ENCODE measurements at places on chromosomes 7 and 10.

- DNase-seq: no peak
Measured at GRCh38 chr7:2829040-2829439, 15.1 kb downstream of the GNA12 start.

- no peak for DNase-seq
Measured at GRCh38 chr7:140595468-140596092, 45.0 kb downstream of the DENND2A start.

DNA sequence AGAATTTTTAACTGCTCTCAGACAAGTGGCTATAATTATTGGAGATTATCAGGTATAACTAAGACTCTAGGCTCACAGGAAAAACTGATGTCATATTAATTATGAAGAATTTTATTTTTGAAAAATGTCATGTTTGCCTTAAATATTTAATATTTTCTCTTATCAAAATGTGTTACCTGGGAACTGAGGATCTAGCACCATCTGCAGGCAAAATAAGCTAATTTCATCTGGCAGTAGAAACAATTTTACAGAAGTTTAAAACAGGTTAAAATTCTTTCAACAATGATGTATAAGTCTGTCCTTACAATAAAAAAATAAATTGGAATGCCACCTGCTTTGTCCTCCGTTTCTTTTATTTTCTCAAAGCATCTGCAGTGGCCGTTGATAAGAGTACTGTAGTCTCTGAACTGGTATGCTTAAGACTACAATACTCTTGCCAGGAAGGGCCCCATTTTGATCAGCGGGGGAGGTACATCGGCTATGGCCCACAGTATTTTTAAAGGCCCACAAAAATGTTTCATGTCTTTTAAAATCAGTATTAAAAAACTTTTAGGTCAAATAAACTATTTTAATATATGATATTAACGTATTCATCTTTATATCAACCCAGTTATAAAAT, 81.3 kb downstream of the VWDE start:
- DNase-seq: peak; percentile 54

GRCh38 chr10:44961931-44962750, 2.5 kb downstream of the RASSF4 start:
- DNase-seq: no peak

DNA sequence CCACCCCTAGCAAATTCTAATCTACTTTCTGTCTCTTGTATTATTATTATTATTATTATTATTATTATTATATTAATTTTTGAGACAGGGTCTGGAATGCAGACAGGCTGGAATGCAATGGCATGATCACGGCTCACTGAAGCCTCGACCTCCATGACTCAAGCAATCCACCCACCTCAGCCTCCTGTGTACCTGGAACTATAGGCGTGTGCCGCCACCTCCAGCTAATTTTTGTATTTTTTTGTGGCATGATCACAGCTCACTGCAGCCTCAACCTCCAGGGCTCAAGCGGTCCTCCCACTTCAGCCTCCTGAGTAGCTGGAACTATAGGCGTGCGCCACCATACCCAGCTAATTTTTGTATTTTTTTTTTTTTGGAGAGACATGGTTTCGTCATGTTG, 2.6 kb upstream of the TMEM139 start:
- no peak for DNase-seq

GRCh38 chr7:133824132-133824531, 303.0 kb upstream of the LRGUK start:
- DNase-seq: no peak

DNA sequence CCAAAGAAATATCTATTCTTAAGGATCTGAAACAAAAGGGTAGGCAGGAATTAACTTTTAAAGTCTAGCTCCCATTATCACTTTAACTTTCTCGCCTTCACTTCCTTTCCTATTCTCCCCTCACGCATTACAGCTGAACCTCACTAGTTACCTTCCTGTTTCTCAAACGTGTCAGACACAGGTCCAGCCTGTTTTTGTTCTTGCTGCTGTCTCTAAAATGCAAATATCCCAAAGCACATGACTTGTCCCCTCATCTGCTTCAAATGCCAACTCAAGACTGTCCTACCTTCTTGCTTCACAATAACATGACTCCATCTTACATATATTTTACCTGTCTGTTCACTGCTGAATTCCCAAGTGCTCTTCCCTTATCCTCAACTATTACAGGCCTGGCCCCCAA, 17.6 kb downstream of the ZDHHC6 start:
- DNase-seq: no peak
